ENCODE measurements at places on chromosomes 1 and 21.
A peak's percentile ranks its signal among the peaks of the same experiment; 100 is the strongest.

DNA sequence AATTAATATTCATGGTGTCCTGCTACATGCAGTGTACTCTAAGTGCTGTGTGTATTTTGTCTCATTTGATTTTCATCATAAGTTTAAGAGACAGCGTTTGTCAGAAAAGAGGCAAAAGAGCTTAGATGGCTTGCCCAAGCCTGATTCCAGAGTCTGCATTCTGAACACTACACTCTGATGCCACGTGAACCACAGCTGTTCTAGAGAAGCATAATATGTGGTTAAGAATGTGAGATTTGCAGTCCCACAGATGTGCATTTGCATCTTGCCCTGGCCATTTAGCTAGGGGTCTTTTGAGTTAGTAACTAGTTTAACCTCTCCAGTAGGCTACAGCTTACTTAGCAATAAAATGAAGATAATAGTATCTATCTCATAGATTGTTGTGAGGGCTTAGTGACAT, 9.2 kb upstream of the GADD45A start:
- no peak for DNase-seq

DNA sequence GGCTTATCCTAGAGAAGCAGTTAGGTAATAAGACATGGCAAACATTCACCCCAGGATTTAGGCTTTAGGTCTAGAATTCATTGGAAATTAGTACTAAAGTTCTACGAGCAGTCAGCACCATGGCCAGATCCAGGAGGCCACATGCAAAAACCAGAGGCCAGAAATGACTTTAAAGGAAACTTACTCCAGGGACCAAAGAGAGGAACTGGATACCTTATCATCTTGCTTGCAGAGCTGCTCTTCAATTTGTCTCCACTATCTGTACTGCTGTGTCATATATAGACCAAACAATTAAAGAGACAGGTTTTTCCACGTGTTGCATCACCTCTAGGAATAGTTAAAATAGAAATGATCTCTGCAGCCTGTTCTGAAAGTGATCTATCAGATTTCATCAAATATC, 127.8 kb downstream of the LMX1A start:
- no peak for DNase-seq

- no peak for DNase-seq
Observed at GRCh38 chr21:42234464-42235241, 15.7 kb downstream of the ABCG1 start.

DNA sequence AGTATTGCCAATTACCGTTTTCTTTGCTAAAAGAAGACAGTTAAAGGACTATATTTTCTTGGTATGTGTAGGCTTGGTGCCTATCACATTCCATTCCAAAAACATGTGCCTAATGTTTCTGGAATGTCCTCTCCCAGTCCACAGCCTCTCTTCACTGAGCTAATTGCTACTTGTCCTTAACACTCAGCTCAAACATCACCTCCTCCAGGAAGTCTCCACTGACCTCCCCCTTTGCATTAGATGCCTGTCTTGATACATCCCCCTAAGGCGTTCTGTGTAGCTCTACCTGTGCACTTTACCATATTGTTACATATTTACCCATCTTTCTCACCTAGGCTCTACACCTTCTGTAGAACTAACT, 195.6 kb upstream of the CAMK1G start:
- DNase-seq: no peak

DNA sequence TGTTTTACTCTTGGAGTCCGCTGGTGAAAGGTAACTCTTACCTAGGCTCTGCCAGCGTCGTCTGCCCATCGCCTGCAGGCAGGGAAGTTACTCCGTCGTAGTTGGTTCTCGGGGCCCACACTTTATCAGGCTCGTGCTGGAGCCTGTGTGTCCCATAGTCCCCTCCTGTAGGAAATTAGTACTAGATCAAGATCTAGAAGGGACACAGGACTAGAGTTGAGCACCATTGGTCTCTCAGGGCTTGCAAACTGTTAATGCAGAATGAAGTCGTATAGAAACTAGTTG, 940 bp downstream of the SRRM1 start:
- no peak for DNase-seq

DNA sequence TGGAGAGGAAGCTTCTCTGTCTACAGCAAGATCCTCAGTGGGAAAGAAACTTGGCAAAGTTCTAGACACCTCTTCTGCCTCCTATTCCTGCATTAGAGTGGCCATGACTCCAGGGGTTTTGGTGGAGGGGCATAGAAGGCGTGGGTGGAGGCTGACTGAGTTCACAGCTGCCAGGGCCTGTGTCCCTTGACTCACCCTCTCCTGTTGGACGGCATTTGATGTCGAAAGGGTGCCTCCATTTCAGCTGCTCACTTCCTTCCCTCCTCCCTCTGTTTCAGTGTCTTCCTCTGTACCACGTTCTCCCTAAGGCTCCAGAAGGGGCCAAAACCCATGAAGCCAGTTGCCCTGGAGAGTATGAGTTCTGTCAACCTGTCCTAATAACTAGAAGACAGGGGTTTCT, 632 bp downstream of the TMEM79 start:
- DNase-seq: no peak

- DNase-seq: no peak
Observed at GRCh38 chr1:8083739-8084484, 57.8 kb upstream of the ERRFI1 start.

DNA sequence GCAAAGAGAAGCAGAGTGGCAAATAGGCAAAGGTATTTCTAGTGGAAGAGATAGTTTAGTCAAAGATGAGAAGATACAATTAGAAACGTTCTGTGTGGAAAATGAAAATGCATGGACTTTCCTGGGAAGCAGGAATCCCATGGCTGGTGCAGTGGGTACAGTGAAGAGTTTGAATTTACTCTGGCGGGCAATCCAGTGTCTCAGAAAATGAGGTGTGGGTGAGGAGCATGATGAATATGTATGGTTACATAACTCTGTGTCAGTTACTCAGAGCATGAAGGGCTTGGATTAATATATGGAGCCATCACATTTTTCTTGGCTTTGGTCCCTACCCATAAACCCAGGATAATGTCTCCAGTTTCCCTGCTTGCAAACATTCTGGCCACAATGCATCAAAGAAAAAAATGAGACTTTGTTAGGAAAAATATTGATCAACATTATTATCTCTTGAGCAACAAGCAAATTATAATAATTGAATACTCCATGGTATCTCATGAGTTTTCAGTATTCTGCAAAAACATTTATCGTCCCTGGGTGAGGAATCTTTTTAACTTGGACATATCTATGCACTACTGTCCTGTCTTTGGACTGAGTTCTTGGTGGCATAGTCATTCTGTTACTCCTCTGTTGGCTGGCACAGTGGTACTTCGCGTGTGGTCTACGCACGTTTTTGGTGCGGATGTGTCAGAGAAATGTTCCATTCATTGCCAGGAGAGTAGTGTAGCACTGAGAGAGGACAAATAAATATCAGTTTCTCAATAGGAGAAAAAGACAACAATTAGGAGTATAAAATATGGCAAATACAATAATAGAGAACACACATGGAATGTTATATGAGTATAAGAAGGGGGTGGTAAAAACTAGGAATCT, 173.7 kb upstream of the C1orf105 start:
- no peak for DNase-seq

- no peak for DNase-seq
Observed at GRCh38 chr1:118636004-118636403, 352.1 kb downstream of the TBX15 start.

DNA sequence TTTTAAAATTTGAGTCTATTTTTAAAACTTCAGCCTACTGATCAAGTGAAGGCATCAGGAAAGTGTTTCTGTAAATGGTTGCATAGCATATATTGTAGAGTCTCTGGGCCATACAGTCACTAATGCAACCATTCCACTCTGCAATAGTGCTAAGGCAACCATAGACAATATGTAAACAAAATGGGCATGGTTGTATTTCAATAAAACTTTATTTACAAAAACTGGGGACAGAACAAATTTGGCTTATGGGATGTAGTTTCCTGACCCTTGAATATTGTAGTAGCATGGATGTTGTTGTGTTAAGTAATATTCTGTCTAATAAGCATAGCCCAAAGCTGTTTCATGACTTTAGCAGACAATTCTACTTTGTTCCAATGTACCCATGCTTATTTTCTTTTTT, 117.7 kb downstream of the GRIK1 start:
- no peak for DNase-seq

DNA sequence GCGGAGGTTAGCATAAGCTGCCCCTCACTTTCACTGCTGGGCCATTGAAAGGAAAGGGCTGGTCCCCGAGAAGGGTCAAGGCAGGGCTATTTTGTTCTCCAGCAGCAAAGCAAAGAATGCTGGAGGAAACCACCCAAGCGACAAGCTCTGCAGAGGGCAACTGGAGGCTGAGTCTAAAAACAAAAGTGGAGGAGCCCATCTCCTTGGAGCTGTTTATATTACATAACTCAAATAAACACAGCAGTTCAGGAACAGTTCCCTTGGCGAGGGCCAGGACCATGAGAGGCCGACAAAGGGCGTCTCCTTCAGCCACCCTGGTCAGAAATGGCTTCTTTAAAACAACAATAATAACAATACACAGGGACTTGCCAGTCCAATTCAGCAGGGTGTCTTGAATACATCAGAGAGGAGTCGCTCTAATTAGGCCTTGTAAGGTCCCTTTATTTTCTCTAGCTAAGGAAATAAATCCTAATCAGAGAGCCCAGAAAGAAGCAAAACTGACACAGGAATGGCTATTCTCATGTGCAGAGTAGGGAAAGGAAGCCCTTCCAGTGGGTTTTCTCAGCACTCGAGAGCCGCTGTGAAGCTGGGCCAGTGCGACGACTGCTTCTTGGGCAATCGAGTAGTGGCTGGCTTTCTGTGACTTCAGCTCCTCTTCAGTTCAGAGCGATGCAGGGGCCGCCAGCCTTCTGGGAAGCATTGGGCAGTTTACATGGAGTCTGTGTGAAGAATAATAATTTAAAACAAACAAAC, 57.0 kb upstream of the TARBP1 start:
- DNase-seq: no peak

DNA sequence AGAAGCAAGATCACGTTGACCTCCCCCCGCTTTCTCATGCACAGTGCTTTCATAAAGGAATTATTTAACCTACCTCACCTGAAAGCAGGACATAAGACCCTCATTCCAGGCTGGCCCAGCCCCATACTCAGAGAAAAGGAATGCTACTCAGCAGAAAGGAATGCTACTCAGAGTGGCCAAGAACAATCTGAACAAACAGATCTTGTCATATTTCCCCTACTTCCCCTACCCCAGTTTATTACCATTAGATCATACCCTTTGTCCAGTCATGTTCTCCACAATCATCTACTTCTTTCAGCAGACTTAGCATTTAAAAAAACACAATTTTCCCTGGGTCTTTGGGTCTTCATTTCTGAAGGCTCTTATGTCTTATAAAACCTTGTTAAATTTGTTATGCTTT, 89.8 kb downstream of the SLC16A1 start:
- DNase-seq: peak; percentile 79

GRCh38 chr1:112991402-112992120, 35.6 kb upstream of the SLC16A1 start:
- DNase-seq: no peak

- no peak for DNase-seq
Observed at GRCh38 chr1:208069317-208069716, 158.4 kb upstream of the CD34 start.

DNA sequence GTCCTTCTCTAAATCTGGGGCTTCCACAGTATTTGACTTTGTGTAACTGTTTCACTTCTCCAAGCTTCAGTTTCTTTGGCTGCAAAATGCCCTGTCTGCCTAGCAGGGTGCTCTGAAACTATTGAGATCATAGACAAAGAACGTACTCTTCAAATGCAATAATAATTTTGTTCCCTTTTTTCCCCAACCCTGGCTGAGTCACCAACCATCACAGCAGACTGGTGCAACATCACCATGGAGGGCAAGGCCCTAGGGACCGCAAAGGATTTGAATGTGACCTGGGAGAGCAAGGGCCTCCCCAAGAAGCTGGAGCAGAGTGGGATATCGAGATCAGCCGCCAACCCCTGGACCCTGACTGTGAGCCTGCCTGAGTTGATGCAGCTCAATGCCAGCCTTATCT, 115.0 kb downstream of the FCRL5 start:
- DNase-seq: no peak

DNA sequence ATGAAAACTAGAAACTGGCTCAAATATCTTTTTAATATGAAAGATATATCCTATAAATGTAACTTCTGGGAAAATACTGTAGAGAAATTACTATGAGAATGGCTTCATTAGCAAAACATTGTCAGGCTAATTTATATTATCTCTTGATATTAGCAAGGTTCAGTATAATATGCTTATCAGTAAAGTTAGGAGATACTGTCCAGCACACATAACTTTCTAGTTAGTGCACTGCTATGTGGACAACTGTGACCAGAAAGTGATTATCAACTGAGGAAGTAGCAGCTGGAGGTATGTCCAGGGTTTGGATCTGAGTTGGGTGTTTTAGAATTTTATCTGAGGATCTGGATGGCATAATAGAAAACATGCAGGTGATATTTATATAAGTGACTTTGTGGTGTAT, 7.5 kb downstream of the LRRC8C start:
- no peak for DNase-seq

DNA sequence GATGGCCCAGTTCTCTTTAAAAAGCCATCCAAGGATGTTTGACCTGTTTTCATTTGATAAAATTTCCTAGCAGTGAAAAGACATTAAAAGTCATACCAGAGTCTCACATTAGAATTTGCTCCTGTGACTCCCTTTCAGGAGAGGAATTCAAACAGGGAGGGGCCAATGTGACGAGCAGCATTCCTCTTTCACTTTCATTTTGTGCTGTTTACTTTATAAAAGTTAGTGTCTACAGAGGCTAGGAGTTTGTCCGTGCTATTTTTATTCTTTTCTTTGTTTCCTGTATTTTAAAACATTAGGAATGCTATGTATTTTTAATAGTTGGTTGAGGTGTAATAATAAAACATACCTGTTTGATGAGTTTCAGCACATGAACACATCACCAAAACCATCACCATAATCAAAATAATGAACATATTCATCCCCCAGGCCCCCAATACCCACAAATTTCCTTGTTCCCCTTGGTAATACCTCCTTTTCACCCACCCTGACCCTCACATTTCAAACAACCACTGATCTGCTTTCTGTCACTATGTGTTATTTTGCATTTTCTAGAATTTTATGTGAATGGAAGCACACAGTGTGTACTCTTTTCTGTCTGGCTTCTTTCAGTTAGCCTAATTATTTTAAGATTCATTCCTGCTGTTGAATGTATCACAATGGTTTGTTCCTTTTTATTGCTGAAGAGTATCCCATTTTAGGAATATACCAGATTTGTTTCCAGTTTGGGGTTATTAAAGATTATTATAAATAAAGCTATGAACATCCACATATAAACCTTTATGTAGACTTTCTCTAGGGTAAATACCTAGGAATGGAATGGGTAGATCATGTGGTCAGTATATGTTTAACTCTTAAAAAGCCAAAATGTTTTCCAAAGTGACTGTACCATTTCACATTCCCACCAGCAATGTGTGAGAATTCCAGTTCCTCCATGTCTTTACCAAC, 129.5 kb downstream of the TENT5C start:
- peak; percentile 19 for DNase-seq

Measured in kidney epithelial cell (primary cell).